ENCODE measurements at places on chromosomes 3 and 15.

GRCh38 chr3:190359813-190360212 is 28.1 kb upstream of the CLDN16 start:
- no peak for DNase-seq

GRCh38 chr3:161770484-161771386 is 274.1 kb downstream of the OTOL1 start:
- no peak for DNase-seq

GRCh38 chr3:32448686-32449474 is 53.8 kb downstream of the CMTM6 start:
- no peak for DNase-seq

DNA sequence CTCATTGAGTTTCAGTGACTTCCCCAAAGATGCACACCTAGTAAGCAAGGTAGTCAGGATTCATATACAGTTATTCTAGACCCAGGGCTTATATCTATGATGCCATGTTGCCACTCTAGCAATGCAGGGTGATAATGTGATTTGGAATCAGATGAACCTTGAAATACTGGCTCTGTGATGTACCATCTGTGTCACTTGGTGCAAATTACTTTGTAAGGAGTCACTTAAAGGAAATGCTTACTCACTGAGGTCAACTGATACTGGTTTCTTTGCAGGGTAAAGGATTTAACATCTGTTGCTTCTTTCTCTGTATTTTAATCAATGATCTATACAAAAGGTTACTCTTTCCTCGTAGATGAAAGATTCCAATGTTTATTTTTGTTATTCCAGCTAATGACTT is 10.8 kb downstream of the ASB14 start:
- DNase-seq = no peak

DNA sequence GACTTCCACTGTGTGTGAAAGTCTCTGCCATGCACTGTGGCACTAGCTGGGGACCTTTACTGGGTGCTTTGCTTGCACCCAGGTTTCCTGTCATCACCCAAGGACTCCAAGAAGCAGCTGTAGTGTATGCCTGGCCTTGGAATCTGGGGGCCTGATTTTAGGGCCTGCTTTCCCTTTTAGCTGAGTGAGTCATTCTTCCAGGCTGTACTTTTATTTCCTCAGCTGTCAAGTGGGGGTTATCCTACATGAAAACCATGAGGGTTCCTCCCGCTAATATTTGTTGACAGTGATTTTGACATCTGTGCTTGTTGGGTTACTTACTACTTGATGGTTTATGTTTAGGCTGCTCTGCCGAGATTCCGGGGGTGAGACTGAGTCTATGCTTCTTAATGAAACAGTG is 18.5 kb downstream of the GORASP1 start:
- no peak for DNase-seq

DNA sequence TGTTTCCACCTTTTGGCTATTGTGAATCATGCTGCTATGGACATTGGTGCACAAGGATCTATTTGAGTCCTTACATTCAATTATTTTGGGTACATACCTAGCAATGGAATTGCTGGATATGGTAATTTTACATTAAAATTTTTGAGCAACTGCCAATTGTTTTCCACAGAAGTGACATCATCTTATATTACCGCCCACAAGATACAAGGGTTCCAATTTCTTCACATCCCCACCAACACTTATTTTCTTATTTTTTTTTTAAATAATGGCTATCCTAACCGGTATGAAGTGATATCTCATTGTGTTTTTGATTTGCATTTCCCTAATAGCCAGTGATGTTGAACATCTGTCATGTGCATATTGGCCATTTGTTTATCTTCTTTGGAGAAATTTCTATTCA is 22.5 kb upstream of the NPTN start:
- DNase-seq = no peak

- no peak for DNase-seq
These were observed 115.4 kb downstream of the MYLK start for GRCh38 chr3:123768480-123769355.

DNA sequence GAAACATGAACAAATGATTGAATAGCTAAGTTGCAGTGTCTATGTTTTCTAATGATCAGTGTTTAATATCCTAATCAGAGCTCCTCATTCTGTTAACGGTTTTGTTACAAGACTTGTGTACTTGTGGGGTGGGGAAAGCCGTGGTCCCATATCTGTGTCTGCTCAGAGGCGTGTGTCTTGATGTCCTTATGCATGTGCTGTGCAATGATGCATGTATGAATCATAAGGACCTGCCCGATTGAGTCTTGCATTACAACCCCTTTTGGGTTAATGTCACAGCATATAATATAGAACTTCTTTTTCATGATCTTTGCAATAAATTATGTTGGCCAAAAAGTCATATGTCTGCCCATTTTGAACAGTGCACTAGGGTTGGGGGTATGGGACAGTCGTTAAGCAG is 233.4 kb downstream of the ITPR1 start:
- DNase-seq = no peak

GRCh38 chr3:157029365-157029790 is 130.6 kb downstream of the CCNL1 start:
- no peak for DNase-seq

DNA sequence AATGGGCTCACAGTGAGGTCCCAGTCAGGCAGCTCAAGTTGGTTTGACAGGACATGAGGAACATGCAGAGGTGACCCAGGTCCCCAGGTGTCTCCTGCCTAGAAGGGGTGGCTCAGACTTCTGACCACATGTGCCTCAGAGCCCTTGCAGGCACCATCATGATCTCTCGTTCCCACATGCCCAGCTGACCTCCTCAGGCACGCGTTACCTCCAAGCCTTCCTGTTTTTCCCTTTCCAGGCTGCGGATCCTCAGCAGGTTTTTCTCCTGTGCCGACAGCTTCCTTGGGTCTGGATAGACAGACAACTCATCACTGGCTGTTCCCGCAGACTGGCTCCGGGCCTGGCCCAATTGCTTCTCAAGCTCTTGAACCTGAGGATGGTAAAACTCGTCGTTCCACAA is 30.4 kb downstream of the CCDC13 start:
- DNase-seq = no peak

GRCh38 chr3:168796339-168796738 is 700.6 kb upstream of the GOLIM4 start:
- no peak for DNase-seq

DNA sequence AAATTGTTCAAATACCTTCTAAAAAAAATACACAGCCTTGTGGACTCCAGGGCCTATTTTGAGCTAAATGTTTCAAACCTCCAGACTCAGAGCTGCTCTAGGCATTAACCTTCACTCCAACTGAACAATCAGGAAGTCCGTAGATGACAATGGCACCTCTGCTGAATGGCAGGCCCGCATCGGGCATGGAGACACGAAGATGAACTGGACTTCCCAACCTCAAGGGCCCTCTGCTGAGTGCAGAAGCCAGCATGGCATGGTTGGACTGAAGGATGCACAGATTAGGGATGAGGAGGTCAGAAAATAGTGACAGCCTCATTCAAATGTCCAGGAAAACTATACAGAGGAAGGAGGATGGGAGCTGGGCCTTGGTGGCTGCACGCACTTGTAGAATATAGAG is 2.2 kb downstream of the FAM174B start:
- no peak for DNase-seq

GRCh38 chr3:130857336-130858026 is 36.4 kb upstream of the ATP2C1 start:
- DNase-seq = no peak

DNA sequence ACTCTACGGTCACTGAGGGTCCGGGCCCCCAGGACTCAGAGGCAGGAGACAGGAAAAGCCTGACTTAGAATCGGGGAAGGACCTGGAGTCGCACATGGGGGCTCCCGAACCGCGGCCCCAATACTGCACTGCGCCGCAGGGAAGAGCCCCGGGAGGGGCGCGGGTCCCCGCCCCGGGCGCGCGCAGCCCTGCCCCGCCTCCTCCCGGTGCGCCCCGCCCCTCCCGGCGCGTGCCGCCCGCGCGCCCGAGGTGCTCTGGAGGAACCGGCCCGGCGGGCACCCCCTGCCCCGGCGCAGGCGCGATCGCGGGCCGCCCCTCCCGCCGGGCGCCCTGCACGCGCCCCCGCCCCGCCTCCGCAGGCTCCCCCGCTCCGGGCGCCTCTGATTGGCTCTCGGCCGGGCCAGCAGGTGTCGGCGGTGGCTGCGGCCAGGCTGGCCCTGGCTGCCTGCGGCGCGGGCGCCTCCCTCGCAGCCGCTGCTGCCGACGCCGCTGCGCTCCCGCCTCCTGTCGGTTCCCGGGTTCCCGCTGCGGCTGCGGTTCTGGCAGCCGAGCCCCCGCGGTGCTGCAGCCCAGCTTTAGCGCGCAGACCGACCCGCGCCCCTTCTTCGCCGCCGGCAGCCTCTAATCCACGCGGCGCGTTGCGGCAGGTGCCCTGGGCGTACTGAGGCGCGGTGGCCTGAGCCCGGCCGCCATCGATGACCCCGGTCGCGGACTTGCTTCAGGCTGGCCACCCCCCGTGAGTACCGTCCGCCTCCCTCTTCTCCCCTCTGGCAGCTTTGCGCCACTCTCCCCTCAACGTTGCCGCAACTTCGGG is at the start of gene MYRIP:
Gene MYRIP (plus strand): TSS at position 429 of the 814 bp plus-strand sequence. CDS start 91,208 bp downstream, outside the sequence.
- DNase-seq = peak; percentile 69

DNA sequence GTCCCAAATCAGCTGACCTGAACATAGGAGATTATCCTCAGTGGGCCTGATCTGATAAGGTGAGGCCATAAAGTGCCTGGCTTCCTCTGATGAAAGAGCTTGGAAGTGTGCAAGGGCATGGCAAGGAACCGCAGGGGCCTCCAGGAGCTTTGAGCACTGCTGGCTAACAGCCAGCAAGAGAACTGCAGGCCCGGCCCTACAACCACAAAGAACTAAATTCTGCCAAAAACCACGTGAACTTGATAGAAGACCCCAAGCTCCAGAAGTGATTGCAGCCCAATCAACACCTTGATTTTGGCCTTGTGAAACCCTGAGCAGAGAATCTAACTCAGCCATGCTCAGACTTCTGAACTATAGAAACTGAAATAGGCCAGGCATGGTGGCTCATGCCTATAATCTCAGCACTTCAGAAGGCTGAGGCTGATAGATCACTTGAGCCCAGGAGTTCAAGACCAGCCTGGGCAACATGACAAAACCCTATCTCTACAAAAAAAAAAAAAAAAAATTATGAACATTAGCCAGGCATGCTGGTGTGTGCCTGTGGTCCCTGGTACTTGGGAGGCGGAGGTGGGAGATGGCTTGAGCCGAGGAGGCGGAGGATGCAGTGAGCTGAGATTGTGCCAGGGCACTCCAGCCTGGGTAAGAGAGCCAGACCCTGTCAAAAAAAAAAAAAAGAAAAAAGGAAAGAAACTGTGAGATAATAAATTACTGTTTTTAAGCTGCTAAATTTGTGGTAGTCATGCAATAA is 7.7 kb upstream of the DIS3L start:
- DNase-seq = no peak

GRCh38 chr15:97992823-97993222 is 32.3 kb downstream of the ARRDC4 start:
- DNase-seq = no peak

GRCh38 chr15:79352206-79352605 is 41.3 kb downstream of the TMED3 start:
- DNase-seq = no peak

GRCh38 chr3:24400015-24400414 is 94.6 kb downstream of the THRB start:
- peak; percentile 22 for DNase-seq

GRCh38 chr3:193982258-193982659 is 153.7 kb upstream of the HES1 start:
- DNase-seq = peak; percentile 87

All from NCI-H1092 treated with DMSO at 0.1 percent for 48 hours (cell line).